ENCODE measurements at places on chromosomes 7 and 10.
A peak's percentile ranks its signal among the peaks of the same experiment; 100 is the strongest.

DNA sequence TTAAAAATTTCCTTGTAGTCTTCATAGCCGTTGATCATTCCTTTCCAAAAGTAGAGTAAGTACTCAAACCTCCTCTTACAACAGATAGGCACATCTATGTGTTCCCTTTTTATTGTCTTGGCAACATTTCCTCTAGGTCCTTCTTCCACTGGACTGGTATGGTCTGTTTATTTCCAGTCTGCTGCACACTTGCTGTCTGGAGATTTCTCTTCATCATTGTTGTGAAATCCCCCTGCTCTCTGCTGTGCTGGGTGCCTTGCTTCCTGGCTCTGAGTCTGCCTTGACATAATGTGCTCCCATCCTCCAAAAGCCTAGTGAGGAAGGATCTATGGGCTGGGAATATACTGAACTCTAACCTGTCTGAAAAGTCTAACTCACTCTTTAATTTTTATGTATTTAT, 545.3 kb upstream of the VSTM2A start:
- DNase-seq = no peak

DNA sequence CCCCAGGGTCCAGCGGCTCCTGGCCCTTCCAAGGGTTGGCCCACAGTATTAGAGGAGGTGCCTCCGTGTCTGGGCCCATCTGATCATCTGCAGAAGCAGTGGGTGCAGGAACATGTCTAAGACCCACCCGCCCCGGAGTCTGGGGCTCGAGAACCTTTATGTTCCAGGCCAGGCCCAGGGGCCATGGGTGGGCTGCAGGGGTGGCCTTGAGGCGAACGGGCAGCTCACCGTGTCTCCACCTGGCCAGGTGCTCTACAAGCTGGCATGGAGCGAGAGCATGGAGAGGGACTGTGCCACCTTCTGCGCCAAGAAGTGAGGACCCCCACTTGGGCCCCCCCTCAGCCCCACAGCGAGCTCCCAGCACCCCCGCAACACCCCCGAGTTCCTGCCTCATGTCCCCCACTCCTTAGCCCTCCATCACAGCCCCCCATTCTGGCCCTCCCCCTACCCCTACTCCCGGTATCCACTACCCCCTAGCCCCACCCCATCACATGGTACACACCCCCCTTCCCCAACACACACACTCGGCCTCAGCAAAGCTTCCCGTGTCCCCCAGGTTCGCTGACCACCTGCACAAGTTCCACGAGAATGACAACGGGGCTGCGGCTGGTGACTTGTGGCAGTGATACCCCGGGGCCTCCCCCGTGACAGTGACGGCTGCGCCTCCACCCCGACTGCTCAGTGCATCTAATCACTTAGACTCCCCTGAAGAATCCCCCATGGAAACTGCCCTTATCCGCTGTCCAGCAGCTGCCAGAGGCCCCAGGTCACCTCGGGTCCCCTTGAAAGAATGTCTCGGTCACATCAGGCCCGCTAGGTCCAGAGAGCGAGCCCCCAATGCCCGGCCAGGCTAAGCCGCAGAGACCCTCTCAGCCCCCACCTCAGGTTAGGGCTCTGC, 4.0 kb upstream of the SH2B2 start:
- DNase-seq = no peak

GRCh38 chr7:114910787-114911186, 11.1 kb upstream of the MDFIC start:
- DNase-seq = no peak

GRCh38 chr7:113804475-113805095, 114.2 kb downstream of the PPP1R3A start:
- no peak for DNase-seq

DNA sequence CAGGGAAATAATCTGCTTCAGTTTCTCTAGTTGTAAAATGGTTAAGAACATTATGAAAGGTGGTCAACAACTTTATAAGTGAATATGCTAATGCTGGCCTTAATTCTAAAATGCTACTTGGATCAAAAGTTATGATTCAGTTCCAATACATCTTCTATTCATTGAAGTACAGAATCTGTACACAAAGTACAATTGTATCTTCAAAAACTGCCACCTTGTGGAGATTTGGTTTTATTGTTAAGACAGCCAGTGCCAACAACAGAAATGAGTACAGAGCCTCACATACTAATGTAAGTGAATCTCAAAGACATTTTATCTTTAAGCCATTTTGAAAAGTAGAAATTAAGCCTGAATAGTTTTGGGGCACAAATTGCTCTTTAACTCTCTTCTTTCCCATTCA, 194.0 kb downstream of the CFTR start:
- no peak for DNase-seq

- no peak for DNase-seq
These were observed 131.4 kb downstream of the ADAM12 start for GRCh38 chr10:126256864-126257263.

GRCh38 chr7:92631850-92632487, 41.8 kb upstream of the FAM133B start:
- DNase-seq = peak; percentile 64

DNA sequence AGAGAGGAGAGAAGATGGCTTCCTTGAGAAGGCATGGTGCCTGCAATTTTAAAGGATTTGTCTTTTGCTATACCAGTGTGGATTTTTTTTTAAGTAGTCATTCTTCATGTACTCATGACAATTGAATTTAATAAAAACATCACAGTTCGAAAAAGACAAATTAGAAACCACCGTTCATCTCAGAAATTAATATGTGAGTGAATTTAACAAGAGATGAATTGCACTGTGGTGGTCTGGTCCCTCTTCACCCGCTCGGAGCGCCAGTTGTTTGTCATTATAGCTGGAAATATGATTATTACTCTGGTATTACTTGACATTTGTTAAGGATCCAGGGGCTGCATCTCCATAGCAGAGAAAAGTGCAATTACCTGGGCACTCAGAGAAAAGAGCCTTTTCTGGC, 91.9 kb downstream of the LRRC18 start:
- no peak for DNase-seq

DNA sequence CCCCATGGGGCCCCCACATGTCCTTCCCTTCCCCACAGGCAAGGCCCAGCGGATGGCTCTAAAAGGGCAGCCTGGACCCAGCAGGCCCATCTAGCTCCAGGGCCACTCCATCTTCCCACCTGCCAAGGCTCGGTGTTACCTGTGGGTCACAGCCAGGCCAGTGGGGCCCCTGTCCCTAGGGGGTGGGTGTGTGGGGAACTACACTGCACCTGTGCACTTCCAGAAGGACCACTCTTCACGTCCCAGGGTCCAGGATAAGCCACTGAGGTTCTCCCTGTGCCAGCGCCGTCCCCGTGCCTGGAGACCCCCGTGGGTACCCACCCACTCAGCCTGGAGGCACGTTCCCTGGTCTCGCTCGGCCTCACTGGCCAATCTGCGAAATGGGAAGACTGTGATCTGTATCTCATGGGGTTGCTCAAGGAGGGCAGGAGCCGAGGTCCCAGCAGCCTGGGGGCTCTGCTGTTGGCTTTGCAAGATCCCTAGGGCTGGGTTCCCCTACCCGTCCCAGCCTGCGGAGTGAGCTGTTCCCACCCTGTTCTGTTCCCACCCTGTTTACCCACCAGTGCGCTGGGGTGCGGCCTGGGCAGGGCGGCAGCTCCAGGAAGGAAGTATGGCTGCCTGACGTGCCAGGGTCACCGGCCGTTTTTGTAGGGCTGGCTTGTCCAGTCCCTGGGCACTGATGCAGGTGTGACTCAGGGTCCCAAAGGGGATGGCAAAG, 4.6 kb downstream of the PWWP2B start:
- no peak for DNase-seq

DNA sequence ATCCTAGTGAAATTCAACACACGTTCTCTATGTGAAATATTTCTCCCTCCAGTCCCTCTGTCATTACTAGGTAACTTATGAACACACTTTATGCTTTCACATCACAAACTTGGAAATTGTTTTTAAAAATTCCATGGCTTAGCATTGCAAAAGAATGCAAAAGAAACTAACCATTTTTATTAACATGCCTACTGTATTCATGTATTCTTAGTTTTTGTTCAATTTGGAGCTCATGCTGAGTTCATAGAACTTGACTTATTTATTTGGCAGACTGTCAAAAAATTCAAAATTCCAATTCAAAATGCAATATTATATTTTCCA, 155.0 kb upstream of the SEMA3C start:
- no peak for DNase-seq

GRCh38 chr10:29908962-29909361, 150.4 kb downstream of the JCAD start:
- DNase-seq = no peak

DNA sequence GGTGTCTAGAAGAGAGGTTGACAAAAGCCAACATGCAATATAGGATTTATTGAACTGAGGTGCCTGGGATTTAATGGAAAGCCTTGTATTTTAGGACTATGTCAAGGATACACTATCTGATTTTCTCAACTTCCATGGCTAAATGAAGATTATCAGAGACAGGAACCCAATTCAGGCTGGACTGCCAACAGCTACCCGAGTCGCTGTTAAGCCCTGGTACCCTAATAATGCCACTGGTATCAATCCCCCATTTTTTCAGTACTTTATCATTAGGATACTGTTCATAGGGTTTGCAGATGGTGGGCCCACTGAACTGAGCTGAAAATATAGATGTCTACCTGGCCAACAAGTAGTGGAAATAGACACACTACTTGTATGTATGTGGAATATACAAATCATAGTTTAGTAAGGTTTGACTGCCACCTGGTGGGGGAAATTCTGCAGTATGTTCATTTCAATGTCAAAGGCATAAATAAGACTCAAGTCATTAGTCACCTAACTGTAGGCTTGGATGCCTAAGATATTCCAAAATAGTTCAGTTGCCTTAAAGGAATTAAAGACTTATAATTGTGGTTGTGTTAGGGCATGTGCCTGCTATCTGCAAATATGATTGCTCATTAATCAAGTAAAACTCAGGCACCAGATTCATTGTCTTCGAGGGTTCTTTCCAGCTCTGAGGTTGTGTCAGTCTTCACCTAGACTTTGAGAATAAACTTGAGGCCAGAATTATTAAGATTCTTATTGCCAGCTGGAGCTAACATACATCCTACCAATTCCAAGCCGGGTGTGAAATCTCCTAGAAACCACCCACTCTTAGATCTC, 34.1 kb upstream of the NOBOX start:
- DNase-seq = peak; percentile 15

GRCh38 chr10:7491949-7492659, 81.3 kb upstream of the SFMBT2 start:
- peak; percentile 21 for DNase-seq

DNA sequence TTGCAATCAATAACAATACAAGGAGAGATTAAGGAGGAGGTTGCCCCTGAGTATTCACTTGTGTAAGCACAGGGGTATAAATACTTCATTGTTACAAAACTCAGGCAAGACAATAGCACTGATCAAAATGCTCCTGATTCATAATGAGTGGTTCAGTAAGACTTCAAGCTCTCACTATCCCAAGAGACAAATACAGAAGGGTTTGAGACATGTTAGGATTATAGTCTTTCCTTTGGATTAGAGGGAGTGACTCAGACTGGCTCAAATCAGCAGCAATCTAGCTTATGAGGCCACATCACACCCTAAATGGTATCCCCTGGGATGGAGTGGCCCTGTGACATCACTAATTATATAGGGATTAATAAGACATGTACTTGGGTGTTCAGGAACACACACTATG, 167.2 kb upstream of the HGF start:
- no peak for DNase-seq

DNA sequence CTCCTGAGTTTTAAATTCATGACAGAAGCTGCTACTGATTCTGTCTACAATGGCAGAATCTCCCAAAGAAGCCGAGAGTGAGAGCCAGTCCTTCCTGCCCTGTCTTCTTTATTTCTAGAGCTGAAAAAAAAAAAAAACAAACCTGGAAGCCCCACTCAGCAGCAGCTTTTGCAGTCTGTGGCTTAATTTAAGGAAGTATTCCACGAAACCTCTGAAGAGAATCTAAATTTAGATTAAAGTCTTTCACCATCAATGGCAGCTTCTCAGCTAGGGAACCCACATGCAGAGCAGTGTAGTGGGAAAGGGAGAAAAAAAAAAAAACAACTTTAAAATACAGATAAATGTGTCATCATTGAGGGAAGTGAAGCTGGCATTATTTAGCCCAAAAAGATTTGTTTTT, 23.4 kb downstream of the SMURF1 start:
- DNase-seq = no peak

- DNase-seq = no peak
These were observed 3.9 kb upstream of the FAS start for GRCh38 chr10:88986549-88987242.

DNA sequence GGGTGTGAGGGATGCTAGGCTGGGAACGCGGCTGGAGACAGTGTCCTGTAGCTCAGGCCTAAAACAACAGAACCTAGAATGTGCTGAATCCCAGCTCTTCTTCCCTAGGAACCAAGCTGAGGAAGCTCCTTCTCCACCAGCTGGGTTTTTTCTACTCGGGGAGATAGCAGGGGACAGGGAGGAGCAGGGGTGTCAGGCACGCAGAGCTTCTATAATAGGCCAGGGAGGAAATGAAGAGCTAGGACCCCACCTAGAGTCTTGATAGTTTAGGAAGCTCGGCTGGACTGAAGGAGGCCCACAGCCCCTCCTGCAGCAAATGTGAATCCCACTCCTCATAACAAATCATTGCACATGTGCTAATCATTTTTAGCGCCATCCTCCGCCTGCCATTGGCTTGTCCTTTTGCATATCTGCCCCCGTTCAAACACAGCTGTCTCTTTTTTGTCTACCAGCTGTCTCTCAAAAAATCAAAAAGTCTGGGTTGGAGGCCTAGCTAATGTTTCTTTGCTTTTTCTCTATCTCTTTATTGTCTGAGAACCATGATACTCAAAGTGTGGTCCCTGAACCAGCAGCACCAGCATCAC, 24.1 kb upstream of the FAM180A start:
- no peak for DNase-seq

GRCh38 chr10:47104786-47105385, 193.7 kb downstream of the PTPN20 start:
- DNase-seq = no peak

- DNase-seq = no peak
These were observed 761 bp downstream of the KCTD7 start for GRCh38 chr7:66629222-66630062.

GRCh38 chr10:29481906-29482440, 152.8 kb downstream of the SVIL start:
- no peak for DNase-seq

- DNase-seq = no peak
These were observed 86.4 kb downstream of the TMEM106B start for GRCh38 chr7:12297283-12298108.

DNA sequence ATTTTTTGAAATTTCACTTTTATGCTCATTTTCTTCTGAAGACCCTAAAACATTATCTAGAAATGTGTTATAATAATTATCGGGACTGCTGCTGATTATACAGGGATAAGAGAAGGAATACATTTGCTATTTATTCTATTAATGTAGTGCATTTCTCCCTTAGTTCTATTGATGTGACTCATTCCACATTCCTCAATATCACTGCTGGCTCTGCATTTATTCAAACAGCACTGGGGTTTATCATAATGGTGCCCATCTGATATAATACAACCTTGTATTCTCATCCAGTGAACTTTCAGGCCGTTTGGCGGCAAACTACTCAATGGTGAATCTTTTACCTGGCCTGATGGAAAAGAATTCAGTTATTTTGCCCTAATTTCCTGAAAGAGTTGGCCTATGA, 7.8 kb downstream of the KCND2 start:
- DNase-seq = no peak

GRCh38 chr10:59272061-59272460, 90.3 kb downstream of the FAM13C start:
- no peak for DNase-seq

All from CD4-positive, CD25-positive, alpha-beta regulatory T cell (primary cell).